Mucosa of descending colon (tissue), 3 donors: ENCODE measurements at places on chromosomes 13 and 19. TPM values are rescaled to one million over a fixed set of nuclear protein-coding genes. Genes with fewer than 3 reads are reported as not detected.
A peak's percentile ranks its signal among the peaks of the same experiment; 100 is the strongest.

DNA sequence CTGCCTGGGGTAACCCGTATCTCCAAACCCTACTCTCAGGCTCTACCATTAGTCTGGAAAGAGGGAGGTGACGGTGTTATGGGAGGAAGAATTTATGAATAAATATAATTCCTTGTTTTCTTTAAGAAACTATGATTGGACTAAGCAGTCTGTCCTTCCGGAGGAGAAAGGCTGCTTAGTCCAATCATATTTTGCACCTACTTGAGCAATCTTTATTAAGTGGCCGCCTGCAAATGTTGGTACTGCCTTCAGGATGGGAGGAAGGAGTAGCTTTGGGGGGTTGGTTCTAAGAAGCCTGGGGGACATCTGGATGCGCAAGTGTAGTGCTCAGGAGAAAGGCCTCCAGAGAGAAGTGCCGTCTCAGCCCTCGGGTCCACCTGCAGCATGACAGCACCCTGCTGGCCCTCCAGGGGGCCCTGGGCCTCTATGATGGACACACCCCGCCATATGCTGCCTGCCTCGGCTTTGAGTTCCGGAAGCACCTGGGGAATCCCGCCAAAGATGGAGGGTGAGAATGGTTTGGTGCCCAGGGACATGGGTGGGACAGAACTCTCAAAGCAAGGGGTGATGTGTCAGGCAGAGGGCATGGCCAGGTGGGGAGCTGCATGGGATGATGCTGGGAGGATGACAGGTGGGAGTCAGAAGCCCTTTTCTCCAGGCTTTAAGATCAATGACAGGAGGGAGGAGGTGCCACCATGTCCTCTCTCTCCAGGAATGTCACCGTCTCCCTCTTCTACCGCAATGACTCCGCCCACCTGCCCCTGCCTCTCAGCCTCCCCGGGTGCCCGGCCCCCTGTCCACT is 4.1 kb downstream of the ACP4 start:
- peak; percentile 66 for DNase-seq

DNA sequence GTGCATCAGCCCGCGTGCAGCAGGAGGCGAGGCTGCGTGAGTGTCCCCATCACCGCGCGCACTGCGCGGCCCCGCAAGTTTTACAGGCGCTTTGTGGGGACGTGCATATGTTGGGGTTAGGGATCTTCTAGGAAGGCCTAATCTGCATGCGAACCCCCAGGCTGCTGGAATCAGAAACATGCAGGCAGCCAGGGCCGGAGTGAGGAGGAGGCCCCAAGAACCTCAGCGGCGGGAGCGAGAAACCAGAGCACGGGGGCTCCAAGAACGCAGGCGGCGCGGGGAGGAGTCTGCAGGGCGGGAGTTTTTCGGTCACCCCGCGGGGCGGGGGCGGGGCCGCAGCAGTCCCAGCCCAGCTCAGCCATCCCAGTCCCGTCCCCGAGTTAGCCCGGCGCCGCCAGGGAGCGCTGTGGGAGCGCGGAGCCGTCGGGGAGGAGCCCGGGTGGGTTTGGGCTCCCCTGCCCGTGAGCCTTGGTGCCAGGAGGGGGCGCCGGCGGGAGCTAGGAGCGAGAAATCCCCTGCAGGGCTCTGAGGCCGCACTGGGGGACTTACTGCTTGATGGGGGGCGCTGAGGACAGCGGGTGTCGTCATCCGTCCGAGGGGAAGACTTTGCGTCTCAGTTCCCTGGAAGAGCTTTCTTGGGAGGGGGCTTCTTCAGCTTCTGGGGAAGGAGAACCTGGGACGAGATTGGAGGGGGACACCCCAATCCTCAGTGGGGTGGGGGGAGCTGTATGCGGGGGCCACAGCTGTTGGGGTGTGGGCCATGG is 933 bp upstream of the NRTN start:
- DNase-seq, result peak; percentile 90

GRCh38 chr19:1616396-1616795 is 11.1 kb upstream of the UQCR11 start:
- DNase-seq, result no peak

DNA sequence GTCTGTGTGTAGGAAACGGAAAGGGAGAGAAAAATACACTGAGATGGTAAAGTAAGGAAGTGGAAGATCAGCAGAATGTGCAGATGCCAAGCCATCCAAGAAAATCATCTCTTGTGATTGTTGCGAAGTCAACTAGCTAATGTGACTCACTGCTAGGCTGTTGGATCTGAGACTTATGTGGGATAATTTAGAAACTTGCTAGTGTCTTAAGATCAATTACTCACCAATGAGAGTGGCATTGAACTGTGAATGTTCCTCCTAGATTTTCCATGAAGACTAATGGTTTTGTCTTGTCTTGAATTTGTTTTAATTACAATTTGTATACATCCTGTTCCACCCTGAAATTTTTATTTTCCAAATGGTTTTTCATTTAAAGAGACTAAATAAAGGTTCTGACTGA is 771.6 kb downstream of the EFNB2 start:
- DNase-seq, result no peak

- DNase-seq, result no peak
These were observed 50.2 kb downstream of the RFX2 start for GRCh38 chr19:6059988-6060599.

- no peak for DNase-seq
These were observed 8.1 kb upstream of the MRI1 start for GRCh38 chr19:13756210-13756609.

DNA sequence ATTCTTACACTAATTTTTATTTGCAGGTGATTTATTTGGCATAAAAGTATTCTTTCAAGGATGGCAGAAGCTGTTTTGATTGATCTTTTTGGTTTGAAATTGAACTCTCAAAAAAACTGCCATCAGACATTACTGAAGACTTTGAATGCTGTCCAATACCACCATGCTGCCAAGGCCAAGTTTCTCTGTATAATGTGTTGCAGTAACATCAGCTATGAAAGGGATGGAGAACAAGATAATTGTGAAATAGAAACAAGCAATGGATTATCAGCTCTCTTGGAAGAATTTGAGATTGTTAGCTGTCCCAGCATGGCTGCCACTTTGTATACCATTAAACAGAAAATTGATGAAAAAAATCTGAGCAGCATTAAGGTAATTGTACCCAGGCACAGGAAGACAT is 1.2 kb downstream of the LACC1 start:
- no peak for DNase-seq

DNA sequence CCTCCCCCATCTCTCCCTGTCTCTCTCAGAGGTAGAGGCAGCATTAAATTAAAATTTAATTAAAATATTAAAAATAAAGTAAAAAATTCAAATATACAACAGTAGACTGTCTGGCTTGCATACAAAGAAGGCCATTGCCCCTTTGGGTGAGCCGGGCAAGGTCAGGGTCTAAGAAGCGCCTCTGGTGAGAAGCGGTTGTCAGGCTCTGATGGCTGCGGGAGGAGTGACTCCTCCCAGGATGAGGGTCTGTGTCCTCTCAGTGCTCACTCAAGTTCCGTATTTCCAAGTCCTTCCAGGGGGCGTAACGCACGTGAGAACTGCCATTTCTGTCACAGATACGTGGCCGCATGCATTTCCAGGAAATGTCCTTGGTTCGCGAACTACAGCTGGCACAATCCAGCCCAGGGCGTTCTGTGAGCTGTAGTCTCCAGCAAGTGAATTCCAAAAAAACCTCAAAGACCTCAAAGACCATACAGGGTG is 737 bp upstream of the ZNF181 start:
- DNase-seq, result no peak

DNA sequence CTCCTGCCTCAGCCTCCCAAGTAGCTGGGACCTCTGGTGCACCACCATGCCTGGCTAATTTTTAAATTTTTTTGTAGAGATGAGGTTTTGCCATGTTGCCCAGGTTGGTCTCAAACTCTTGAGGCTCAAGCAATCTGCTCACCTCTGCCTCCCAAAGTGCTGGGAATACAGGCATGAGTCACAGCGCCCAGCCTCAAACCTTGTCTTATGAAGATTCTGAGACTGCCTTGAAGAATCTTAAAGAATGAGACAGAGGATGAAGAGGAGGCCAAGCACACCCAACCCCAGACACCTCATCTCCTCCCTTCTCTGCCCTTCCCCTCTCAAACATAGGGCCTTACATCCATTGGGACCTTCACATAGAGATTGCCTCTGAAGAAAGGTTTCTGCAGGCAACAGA is 179.7 kb downstream of the ABCC4 start:
- DNase-seq, result no peak

DNA sequence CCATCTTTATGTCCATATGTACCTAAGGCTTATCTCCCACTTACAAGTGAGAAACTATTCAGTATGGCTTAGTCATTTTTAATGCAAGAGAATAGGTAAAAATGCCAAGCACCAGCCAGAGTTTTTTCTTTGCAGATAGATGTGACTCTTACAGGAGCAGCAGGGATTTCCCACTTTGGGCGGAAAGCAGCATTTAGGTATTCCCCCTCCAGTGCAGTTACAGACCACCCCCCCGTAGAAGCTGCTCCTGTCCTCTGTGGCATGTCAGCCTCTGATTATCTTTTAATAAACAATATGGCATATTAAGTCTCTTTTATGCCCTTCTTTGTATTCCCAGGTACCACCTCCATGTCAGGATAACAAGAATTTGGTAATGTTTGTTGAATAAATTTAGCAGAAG is 24.7 kb upstream of the USPL1 start:
- DNase-seq, result no peak

DNA sequence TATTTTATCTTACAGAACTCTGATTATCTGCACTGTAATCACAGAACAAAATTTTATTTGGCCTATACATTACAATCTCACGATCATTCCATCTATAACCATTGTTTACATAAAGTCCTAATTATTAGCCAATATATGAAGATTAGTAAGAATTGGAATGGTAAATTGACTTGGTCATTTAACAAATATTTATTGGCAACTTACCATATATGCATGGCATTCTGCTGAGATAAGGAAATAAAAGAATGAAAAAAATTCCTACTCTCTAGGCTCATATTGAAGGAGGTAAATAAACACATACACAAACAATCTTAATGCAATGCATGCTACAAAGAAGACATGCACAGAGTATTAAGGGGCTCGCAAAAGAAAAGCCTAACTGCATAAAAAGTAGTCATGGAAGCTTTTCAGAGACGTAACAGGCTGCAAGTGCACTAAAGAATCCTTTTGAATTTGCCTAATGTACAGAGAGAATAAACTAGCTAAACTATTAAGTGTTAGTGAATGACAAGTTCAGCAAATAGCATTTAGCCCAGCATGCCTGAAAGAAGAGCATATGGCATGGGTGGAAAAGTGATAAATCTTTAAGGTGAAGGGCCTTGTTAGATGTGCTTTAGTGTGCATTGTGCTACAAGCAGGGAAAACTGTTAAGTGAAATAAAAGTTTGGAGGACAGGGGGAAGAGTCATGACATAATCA is 1131.1 kb downstream of the PCDH9 start:
- DNase-seq, result no peak

GRCh38 chr13:50910485-50910805 is 854 bp downstream of the RNASEH2B start:
- DNase-seq, result no peak

- no peak for DNase-seq
These were observed 70.5 kb upstream of the SPATA13 start for GRCh38 chr13:24090049-24090448.

DNA sequence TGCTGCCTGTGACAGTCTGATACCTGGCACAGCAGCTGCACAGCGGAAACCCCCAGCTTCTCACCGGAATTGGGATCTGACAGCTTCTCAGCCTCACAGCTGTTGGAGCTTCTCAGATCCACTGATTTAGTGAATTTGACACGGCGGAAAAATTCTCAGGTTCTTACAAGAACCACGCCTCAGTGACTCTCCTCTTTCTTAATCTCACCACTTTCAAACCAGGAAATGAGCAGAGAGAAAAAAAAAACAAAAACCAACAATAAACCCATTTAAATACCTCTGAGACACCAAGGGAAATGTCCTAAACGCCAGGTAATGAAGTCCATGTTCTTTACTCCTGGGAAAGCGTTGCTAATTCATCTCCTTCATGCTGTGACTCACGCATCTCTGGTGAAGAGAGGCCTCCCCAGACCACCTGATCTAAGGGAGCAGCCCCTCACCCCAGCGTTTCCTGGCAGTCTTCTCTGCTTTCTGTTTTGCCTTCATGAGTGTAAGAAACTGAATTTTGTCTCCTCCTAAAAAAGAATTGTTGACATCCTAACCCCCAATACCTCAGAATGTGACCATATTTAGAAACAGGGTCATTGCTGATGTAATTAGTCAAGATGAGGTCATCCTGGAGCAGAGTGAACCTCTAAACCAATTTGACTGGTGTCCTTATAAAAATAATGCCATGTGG is 15.9 kb upstream of the IZUMO2 start:
- DNase-seq, result no peak

DNA sequence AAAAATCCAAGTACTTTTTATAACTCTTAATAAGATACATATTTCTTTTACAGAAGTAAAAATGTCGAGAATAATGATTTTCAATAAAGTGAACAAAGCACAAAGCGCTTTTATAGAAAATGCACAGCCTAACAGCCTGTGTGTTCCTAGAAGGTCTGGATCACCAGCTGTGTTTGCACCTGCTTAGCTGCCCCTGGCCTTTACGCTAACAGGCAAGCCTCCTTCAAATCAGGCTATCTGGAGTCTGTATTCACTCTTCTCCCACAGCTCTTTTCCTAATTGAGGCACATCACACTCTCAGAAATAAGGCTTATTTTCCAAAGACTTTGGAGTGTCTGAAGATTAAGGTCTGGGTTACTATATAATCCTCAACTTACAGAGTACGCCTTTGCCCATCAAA is 183.1 kb downstream of the LHFPL6 start:
- DNase-seq, result no peak

GRCh38 chr13:114120591-114121011 is 11.8 kb downstream of the RASA3 start:
- DNase-seq, result no peak

GRCh38 chr19:34171539-34171876 is 796 bp upstream of the LSM14A start:
- no peak for DNase-seq

DNA sequence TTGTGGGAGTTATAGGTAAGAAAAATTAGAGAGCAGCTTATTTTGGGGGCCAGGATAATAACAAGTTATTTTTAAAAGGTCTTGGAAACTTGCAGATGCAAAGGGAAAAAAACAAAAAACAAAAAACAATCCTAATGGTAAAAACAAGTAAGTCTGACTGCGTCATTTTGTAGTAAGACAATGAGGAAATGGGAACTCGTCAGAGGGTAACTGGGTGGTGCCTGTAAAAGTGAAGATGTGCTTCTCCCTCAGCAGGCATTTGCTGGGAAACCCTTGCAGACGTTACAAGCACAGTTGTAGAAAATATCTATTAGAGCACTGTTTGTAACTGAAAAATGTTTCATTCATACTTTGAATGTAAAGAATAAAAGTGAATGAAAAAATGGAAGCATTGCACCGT is 2.2 kb upstream of the TNFSF13B start:
- no peak for DNase-seq

TMEM145 gene
- 0.17 TPM for total RNA-seq

C13orf42 gene
- total RNA-seq, result not detected

TEX29 gene
- not detected for total RNA-seq

GPR42 gene
- not detected for total RNA-seq

JSRP1 gene
- total RNA-seq, result 0.38 TPM

PSG2 gene
- total RNA-seq, result not detected

ZNF534 gene
- not detected for total RNA-seq

PRODH2 gene
- total RNA-seq, result not detected

MOB3A gene
- total RNA-seq, result 39.8 TPM

KLK2 gene
- total RNA-seq, result 0.43 TPM

KLF1 gene
- total RNA-seq, result not detected

FAM124A gene
- 15.2 TPM for total RNA-seq

ABHD8 gene
- 18.0 TPM for total RNA-seq

FGF9 gene
- total RNA-seq, result 2.6 TPM
